ENCODE measurements at places on chromosomes 2 and 18. TPM values are rescaled to one million over a fixed set of nuclear protein-coding genes. Genes with fewer than 3 reads are reported as not detected.

Gene KCNIP3
- total RNA-seq: 2.4 TPM

Gene FNDC4
- total RNA-seq: 2.9 TPM

Gene IL18RAP
- 1.8 TPM for total RNA-seq

Gene FEV
- not detected for total RNA-seq

Gene SERPINB12
- not detected for total RNA-seq

Gene TMEFF2
- total RNA-seq: not detected

Gene PLCD4
- 2.5 TPM for total RNA-seq

Gene PDK1
- 27.2 TPM for total RNA-seq

Gene SMPD4
- total RNA-seq: 49.6 TPM

Gene TANK
- 75.4 TPM for total RNA-seq

Gene FBXO36
- total RNA-seq: 12.1 TPM

Gene MC2R
- not detected for total RNA-seq

Gene CRACDL
- total RNA-seq: 6.2 TPM

Gene SIX3
- total RNA-seq: not detected

Gene UPP2
- total RNA-seq: not detected

Gene KCNG2
- not detected for total RNA-seq

Gene ERICH2
- not detected for total RNA-seq

Gene DSG1
- not detected for total RNA-seq

Gene TMEM87B
- total RNA-seq: 62.2 TPM

Gene OR6B2
- total RNA-seq: not detected

Gene FAM228A
- not detected for total RNA-seq

Gene VWA3B
- 4.0 TPM for total RNA-seq

Gene ANKRD30BL
- total RNA-seq: not detected

Gene MEIS1
- total RNA-seq: 31.2 TPM

Gene CNGA3
- not detected for total RNA-seq

Gene EML6
- 10.1 TPM for total RNA-seq

Gene SF3B6
- total RNA-seq: 20.1 TPM

Gene C18orf32
- 186 TPM for total RNA-seq

Gene CREG2
- not detected for total RNA-seq

Gene GAREM2
- total RNA-seq: 1.5 TPM

Gene IL1RL2
- 2.2 TPM for total RNA-seq

Gene EDAR
- not detected for total RNA-seq

Gene TFCP2L1
- 154 TPM for total RNA-seq

Gene GPR148
- total RNA-seq: not detected

Gene MPP4
- total RNA-seq: not detected

Gene ALK
- not detected for total RNA-seq

All from stomach (tissue), 19 donors.